ENCODE measurements at places on chromosomes 1 and 21.

- no peak overlapping the region for H3K4me3 ChIP-seq
- no peaks in the 10 kb centered on the region for H3K27me3 ChIP-seq
- DNase-seq, result no peak
- no peaks in the 10 kb centered on the region for H3K36me3 ChIP-seq
These were observed 64.6 kb downstream of the CLDN17 start for GRCh38 chr21:30101967-30102366.

GRCh38 chr1:33849211-33849610, 14.7 kb upstream of the HMGB4 start:
- DNase-seq, result no peak
- H3K36me3 ChIP-seq, result no peaks in the 10 kb centered on the region
- peaks cover 6% of the 10 kb centered on the region for H3K27me3 ChIP-seq
- no peak overlapping the region for H3K27ac ChIP-seq
- no peaks in the 10 kb centered on the region for H3K4me1 ChIP-seq

GRCh38 chr1:30706528-30706927, 16.9 kb downstream of the MATN1 start:
- peaks cover 9% of the 10 kb centered on the region for H3K27me3 ChIP-seq
- H3K4me3 ChIP-seq, result no peak overlapping the region
- H3K4me1 ChIP-seq, result no peaks in the 10 kb centered on the region

GRCh38 chr21:25107708-25108107, 499.6 kb downstream of the MRPL39 start:
- no peaks in the 10 kb centered on the region for H3K4me1 ChIP-seq
- DNase-seq, result no peak
- H3K4me3 ChIP-seq, result no peak overlapping the region

DNA sequence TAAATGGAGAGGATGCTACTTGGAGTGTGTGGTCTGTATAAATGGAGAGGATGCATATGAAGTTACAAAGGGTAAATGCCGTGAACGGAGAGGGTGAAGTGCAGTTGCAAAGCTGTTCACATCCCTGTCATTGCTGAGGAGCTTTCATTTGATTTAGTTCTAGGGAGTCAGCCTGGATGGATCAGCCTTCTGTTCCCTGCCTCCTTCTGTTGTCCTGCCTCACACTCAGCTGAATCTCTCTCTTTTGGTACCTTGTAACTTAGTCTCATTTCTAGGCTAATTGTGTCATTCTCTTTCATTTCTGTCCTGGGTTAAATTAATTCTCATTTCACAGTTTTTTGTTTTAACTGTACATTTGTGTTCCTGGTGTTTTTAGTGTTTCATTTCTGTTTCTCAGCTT, 133.2 kb upstream of the COL6A1 start:
- no peak for DNase-seq
- no peaks in the 10 kb centered on the region for H3K36me3 ChIP-seq
- H3K4me3 ChIP-seq, result no peak overlapping the region
- H3K27me3 ChIP-seq, result peaks cover 25% of the 10 kb centered on the region
